ENCODE measurements at places on chromosomes 2 and 18.

DNA sequence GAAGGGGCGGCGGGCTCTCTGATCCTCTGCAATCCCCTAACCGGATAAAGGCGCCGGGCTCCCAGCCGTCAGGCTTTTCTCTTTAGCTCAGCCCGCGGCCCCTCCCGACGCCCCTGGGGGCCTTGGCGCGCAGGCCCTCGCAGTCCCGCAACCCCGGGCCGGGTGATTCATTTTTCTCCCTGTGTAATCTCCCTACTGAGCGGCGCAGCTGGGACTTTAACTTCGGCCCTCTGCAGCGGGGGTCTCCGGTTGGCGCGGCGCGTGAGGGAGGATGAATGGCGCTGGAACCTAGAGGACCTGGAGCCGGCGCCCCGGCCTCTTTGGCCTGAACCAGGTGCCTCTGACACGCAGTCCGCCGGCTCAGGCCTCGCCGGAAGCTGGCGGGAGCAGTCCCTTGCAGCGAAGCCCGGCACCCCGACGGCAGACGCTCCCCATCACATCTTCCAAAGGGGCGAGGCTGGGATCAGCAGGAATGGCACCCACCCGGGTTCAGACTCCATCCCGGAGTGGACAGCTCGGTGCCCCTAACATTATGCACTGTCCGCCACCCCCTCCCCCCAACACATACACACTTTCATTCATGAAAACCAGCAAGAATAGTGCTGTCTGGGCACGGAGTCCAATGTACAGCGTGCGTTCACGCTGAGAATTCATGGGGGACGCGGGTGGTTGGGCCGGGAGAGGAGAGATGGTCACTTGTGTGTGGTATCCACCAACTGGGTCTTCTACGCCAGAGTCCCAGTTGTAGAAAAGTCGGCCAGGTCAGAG lies 1.2 kb downstream of the CNGA3 start:
- no peak for DNase-seq

GRCh38 chr2:216083464-216084281 lies 2.0 kb downstream of the TMEM169 start:
- no peak for DNase-seq

GRCh38 chr18:13379930-13380690 lies 161.6 kb downstream of the LDLRAD4 start:
- DNase-seq: no peak

- no peak for DNase-seq
Measured at GRCh38 chr2:227889336-227889735, 17.9 kb downstream of the DAW1 start.

- peak; percentile 63 for DNase-seq
Measured at GRCh38 chr2:200862532-200863000, 1.9 kb downstream of the CLK1 start.

- no peak for DNase-seq
Measured at GRCh38 chr2:73614997-73615396, 27.2 kb downstream of the NAT8 start.

GRCh38 chr2:166361351-166362153 lies 14.2 kb downstream of the SCN9A start:
- no peak for DNase-seq
